Non-pigmented ciliary epithelial cell (primary cell): ENCODE measurements at places on chromosomes 11 and 22.
A peak's percentile ranks its signal among the peaks of the same experiment; 100 is the strongest.

GRCh38 chr11:96023275-96023674 lies 99.4 kb upstream of the MTMR2 start:
- no peak for DNase-seq

- DNase-seq, result no peak
These were observed 81.7 kb upstream of the APOA1 start for GRCh38 chr11:116918925-116919655.

- DNase-seq, result no peak
These were observed 31.6 kb upstream of the A4GALT start for GRCh38 chr22:42752230-42752746.

DNA sequence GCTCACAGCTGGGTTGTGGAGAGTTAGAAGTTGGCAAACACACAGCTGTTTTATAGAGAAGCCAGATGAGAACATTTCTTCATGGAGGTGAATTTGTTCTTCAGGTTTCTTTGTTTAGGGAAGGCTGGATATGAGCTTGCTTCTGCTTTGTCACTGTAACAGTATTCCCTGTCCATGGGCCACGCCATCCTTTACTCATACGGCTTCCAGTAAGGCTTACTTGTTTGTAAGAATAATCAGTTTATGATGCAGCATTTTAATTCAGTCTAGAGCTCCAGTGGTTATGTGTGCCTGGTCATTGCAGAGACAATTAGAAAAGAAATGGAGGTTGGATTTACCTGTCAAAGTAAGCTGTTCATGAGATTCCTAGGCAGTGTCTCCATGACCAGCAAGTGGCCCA lies 131.8 kb downstream of the TRIM44 start:
- DNase-seq, result no peak

GRCh38 chr11:65205602-65205967 lies 23.9 kb downstream of the CAPN1 start:
- DNase-seq, result no peak

DNA sequence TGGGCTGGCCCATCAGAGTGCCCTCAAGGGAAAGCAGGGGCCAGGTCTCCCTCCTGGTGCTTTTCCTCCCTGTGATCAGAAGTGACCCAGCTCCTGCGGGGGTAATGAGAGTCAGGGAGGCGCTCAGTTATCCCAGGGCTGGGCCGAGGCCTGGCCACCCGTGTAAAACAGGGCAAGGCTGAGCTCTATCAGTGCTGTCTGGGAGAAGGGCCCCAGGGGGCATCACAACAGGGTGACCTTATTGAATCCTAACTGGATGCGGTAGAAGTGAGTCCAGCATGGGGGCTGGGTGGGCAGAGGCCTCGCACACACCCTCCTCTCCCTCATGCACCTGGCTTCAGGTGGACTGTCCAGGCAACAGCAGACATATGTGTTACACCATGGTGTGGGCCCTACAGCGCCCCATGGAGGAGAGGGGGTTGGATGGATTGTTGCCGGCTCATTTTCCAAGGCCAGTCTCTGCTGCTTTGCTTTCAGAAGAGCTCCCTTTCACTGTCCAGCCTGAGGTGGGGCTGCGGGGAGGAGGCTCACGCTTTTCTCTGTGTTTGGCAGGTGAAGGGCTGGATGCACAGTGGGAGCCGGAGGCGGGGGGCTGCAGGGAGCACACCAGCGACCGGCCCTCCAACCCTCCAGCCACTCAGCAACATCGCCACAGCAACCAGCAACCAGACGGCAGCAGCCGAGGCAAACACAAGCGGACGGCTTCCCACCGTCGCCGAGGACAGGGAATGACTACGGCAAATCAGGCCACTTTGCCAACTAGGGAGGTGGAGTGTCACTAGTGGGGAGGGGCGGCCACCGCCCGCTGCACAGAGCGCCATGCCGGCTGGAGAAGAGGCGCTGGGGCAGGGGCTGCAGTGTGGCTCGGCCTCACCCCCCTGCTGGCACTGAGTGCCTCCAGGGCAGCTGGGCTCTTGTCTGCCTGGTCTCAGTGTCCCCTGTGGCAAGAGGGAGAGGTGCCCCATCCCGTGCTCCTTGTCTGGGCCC lies 24.7 kb downstream of the GNAZ start:
- no peak for DNase-seq

- DNase-seq, result no peak
These were observed 200.6 kb downstream of the CEP164 start for GRCh38 chr11:117528097-117528721.

DNA sequence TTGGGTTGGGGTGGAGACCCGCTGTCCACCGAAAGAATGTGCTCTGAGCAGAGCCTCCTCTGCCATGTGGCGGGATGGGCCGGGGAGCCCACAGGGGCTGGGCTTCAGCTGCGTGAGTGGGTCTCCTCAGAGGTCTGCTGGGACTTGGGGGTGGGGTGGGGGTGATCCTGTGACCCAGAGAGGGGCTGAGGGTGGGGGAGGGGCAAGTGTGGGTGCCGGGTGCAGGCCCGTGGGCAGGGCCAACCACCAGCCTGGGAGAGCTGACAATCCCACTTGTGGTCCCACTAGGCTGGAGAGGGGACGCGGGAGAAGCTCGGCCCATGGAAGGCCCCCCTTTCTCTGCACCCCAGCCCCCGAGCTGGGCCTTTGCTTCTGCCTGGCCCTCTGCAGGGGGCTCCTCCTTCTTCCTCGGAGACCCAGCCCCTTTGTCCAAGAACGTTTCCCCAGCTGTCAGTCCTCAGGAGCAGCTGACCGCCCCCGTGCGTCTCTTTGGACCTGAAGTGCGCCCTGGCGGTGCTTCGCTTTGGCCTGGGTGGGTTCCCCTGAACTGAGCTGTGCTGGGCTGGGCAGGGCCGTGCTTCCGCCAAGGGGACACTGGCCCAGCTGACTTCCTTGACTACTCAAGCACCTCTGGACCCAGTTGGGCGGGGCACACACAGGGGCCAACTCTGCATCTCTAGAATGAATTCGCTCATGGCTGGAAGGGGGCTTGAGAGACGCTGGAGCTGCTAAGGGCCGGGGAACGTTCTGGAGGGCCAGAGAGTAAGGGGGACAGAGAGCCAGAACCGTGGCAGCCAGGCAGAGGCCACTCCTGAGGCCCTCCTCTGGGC lies 30.2 kb downstream of the OSBPL5 start:
- no peak for DNase-seq

DNA sequence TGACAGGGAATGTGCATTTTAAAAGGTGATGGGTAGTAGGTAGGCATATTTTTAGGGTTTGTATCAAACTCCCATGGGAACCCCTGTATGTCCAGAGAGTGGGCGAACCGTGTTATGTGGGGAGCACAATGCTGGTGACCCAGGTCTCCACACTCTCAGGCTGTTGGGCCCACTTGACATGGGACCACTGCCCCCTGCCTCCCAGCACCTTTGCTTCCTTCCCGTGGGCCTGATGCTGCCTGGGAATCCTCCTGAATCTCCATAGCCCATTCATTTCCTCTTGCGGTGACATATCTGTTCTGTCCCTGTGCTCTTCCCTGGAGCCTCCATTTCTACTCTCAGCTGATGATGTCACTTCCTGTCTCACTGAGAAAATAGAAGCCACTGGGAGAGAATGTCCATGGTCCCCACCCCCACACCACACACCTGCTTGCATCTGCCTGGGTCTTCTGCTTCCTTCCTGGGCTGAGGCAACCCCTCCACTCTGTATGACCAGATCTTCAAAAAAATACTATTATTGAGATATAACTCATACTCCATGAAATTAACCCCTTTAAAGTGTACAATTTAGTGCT lies 55.8 kb upstream of the THY1 start:
- DNase-seq, result no peak

- DNase-seq, result no peak
These were observed 631 bp downstream of the PHF21A start for GRCh38 chr11:46120346-46121300.

DNA sequence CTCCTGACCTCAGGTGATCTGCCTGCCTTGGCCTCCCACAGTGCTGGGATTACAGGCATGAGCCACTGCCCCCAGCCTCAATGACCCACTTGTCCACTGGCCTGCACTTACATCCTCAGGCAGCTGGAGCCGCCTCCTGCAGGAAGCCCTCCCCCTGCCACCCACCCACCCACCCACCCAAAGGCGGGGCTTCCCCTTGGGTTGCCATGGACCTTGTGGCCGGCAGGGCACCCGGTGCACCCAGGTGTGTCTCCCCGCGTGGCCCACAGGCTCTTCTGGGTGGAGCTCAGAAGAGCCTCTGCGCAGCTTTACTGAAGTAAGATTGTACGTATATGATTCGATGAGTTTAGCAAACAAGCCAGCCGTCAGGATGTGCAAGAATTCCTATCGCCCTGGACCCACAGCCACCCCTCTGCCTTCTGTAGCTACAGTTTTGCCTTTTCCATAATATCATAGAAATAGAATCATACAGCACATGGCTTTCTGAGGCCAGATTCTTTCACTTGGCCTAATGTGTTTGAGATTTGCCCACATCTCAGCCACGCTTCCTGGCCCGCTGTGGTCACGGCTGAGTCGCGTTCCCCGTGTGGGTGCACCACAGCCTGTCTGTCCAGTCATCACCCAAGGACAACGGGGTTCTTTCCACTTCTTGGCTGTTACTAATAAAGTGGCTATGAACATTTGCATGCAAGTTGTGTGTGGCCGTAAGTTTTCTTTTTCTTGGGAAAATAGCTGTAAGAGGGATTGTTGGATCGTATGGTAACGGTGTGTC lies 5.3 kb upstream of the BRSK2 start:
- no peak for DNase-seq

- no peak for DNase-seq
These were observed 178.7 kb downstream of the CADM1 start for GRCh38 chr11:115325523-115325922.

DNA sequence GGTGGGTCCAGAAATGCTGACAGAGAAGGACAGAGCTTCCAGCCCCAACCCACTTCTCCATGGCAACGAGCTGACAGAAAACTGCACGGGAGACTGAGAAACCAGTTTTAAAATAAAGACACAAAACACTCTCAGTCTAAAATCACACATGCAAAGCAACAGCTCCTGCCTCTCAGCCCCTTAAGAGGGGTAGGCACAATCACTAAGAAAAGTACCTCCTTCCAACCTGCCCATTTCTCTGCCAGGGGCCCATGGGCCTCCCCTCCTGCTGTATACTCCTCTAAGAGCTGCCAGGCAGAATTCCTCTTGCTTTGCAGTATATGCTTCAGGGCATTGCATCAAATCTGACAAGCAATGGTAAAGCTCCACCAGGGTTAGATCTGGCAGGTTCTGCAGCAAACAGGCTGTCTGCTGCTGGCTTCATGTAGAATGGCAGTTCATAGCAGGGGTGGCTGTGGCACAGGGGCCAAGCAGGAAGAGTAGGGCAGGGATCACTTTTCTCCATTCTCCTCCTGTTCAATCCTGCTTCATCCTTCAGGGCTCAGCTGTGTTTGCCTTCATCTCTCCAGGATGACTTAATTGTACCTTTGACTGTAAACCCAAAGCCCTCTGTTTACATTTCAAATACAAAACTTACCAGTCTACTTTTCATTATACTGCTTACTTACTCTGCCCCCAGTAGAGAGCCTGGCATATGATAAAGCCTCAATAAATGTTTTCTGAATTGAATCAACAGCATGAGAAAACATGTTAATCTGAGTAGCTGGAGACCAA lies 77.7 kb downstream of the KCNC1 start:
- no peak for DNase-seq

DNA sequence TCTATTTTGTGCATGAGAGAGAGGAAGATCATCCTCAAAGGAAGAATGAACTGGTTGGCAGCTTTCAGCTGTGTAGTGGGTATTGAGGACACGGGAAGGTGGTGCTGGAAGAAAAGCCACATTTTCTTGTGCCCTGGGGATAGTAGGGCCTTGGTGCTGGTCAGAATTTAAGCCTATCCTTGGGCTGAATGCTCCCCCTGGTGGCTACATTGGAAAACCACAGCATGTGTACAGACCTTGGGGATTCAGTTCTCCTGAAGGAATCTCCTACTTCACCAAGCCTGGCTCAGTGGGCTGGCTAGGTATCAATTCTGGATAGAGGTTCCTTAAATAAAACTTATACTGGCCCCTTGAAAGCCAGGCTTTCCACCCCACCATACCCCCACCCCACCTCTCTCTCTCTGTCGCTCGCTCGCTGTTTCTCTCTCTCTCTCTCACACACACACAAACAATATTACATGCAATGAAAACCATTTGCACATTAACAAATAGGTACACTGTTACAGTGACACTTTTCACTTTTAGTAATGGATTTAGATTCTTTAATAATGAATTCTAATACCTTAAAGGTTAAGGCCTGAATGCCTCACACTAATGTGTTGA lies 2.8 kb upstream of the OR51M1 start:
- DNase-seq, result peak; percentile 28

DNA sequence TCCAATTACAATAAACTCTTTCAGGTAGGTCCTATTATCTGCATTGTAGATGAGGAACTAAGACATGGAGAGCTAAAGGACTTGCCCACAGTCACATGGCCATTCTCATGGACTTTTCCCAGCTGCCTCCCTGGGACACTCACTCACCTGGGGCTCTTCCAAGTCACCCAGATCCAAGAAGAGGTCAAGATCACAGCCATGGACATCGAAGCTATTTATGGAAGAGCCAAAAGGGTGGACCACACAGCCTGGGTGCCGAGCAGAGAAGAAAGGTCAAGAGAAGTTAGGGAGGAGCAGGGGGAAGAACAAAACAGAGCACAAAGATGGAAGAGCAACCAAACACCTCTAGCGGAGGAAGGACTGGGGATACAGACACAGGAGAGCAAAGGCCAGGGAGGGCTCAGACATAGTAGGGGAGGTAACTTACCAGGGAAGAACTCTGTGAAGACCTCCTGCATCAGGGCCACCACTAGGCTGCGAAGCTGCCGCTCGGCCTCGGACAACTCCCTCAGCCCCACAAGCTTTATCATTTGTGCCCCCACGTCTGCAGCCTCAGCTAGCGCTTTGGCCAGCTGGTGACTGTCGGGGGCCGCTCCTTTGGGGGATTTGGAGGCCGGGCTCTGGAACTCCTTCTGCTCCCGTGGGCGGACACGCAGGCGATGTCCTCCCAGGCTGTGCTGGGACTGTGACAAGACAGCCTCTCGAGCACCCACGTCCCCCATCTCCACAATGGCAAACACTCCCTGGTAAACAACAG lies 7.4 kb upstream of the EEF1G start:
- no peak for DNase-seq

GRCh38 chr11:5534046-5534445 lies 14.3 kb downstream of the OR52H1 start:
- no peak for DNase-seq

DNA sequence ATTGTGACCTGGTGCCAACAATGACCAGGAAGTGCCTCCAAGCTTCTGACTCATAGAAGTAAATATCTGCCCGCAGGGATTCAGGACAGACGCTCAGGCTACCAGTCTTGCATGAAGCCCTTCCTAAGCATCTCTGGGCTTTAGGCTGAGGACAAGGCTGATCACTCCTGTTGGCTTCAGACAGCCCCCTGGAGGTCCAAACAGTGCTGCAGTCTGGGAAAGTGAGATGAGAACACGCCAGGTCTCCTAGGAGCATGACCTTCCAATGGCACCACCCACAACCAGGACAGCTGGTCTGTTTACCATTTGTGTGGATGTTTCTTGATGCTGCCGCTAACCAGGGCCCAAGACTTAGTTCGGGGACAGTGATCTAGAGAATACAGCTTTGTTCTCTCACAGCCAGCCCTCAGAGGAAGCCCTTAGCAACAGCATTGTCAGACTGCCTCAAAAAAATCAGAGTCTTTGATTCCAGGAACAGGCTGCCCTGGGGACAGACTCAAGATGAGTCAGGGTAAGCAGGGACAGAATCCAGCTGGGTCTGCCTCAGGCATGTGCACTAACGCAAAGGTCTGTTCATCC lies 111.2 kb downstream of the ZNF280B start:
- no peak for DNase-seq

GRCh38 chr22:50401907-50402306 lies 58.8 kb downstream of the PPP6R2 start:
- DNase-seq, result no peak
